ENCODE measurements at places on chromosomes 5 and 9.

GRCh38 chr5:400282-401145, 42.5 kb upstream of the EXOC3 start:
- no peak for DNase-seq

DNA sequence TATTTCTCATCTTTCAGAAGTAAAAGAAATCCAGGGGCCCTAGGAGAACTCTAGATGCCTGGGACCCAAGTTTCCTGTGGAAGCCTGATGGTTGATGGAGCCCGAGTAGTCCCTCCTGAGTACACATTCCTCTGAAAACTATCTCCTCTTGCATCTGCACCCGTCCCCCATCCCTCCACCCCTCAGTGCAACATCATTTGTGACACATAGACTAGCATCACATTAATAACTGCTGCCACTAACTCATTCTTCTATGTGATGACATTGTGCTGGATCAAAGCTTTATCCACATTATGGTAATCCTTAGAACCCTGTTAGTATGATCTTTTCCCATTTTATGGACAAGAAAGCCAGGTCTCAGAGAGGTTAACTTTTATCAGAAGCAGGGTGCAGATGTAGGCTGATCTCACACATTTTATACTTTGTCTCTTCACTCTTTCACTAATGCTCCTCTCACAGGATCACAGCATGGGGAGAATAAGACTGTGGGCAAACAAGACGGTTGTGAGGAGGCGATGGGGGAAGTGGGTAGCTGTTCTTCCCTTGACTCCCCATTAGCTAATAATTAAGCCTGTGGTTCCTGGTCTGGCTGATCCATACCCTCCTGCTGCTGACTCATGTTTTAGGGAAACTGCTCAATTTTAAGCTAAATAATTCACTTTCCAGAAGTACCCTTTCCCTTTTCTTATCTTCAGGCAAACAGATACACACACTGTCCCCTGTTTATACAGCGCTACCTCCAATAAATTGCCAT, 3.9 kb upstream of the HK3 start:
- DNase-seq = no peak

GRCh38 chr9:129748249-129748648, 4.6 kb downstream of the PTGES start:
- DNase-seq = no peak

GRCh38 chr5:24747327-24747726, 102.5 kb upstream of the CDH10 start:
- DNase-seq = no peak

DNA sequence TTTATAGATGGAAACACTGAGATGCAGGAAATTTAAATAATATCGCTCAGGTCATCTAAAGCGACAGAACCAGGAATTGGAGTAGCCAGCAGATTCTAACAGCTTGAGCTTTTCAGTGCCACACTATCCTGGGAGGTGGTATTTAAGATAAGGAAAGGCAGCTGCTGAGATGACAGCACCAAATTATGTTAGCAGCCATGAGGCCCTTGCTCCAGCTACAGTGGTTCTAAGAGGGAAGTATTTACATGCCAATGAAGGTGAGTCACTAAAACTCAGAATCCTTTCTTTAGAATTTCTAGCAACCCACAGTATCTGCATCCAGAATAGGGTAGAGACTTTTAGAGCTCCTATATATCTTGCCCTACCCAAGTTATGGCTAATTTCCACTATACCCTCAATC, 127.0 kb upstream of the VLDLR start:
- DNase-seq = no peak

DNA sequence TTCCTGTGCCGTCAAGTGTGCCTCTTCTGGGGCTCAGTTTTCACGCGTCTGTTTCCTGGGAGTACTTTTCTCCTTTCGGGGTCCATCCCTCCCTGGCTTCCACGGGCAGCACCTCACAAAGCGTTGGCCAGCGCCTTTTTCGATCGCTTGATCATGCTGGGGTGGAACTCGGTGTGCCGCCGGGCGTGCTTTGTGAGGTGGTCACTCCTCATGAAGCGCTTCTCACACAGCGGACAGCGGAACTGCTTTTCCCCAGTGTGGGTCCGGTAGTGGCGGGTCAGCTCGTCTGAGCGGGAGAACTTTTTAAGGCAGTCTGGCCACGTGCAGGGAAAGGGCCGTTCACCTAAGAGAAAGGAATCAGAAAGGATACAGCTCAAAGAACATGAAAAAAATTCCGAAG, 26.8 kb downstream of the KLF9 start:
- DNase-seq = no peak
